Testis (tissue), 5 donors: ENCODE measurements at places on chromosomes 4 and X. TPM values are rescaled to one million over a fixed set of nuclear protein-coding genes. Genes with fewer than 3 reads are reported as not detected.

Gene ADRA2C
- polyA plus RNA-seq = 7.2 TPM

Gene SASH3
- 4.8 TPM for polyA plus RNA-seq

Gene APELA
- polyA plus RNA-seq = not detected

Gene REELD1
- 0.38 TPM for polyA plus RNA-seq

Gene TKTL2
- 211 TPM for polyA plus RNA-seq

Gene EDA2R
- 2.0 TPM for polyA plus RNA-seq

Gene TSPAN5
- 27.8 TPM for polyA plus RNA-seq

Gene FAM53A
- polyA plus RNA-seq = 24.2 TPM

Gene SYTL4
- polyA plus RNA-seq = 26.3 TPM

Gene AP1AR
- polyA plus RNA-seq = 22.6 TPM

Gene ARMCX4
- polyA plus RNA-seq = 4.5 TPM

Gene SMAD1
- 30.1 TPM for polyA plus RNA-seq

Gene DRP2
- 0.82 TPM for polyA plus RNA-seq

Gene NLRP2B
- polyA plus RNA-seq = not detected

Gene TMPRSS11A
- 0.70 TPM for polyA plus RNA-seq

Gene PPBP
- not detected for polyA plus RNA-seq

Gene USP9X
- 50.8 TPM for polyA plus RNA-seq

Gene SLC6A14
- not detected for polyA plus RNA-seq

Gene TMEM35A
- 5.5 TPM for polyA plus RNA-seq

Gene CXCL10
- 5.9 TPM for polyA plus RNA-seq

Gene SPANXN4
- 9.7 TPM for polyA plus RNA-seq

Gene XPNPEP2
- polyA plus RNA-seq = 1.4 TPM

Gene ZNF157
- polyA plus RNA-seq = 0.51 TPM

Gene DCX
- 0.44 TPM for polyA plus RNA-seq

Gene SMIM31
- polyA plus RNA-seq = not detected

Gene CXCL3
- polyA plus RNA-seq = 1.1 TPM

Gene SCD5
- polyA plus RNA-seq = 76.4 TPM

Gene LNX1
- 8.3 TPM for polyA plus RNA-seq

Gene CSAG1
- 3.3 TPM for polyA plus RNA-seq

Gene RNF113A
- polyA plus RNA-seq = 7.8 TPM

Gene WDR17
- polyA plus RNA-seq = 4.8 TPM

Gene ZGRF1
- 6.4 TPM for polyA plus RNA-seq

Gene TCEAL2
- 37.2 TPM for polyA plus RNA-seq

Gene F8A3
- 6.1 TPM for polyA plus RNA-seq

Gene FRAS1
- polyA plus RNA-seq = 2.2 TPM

Gene TMEM271
- 0.37 TPM for polyA plus RNA-seq

Gene ATP5ME
- polyA plus RNA-seq = 299 TPM

Gene PABPC5
- 2.3 TPM for polyA plus RNA-seq

Gene XIAP
- 16.5 TPM for polyA plus RNA-seq

Gene PRDM5
- polyA plus RNA-seq = 8.2 TPM

Gene COX7B
- 142 TPM for polyA plus RNA-seq

Gene SMPX
- polyA plus RNA-seq = 4.2 TPM

Gene SEL1L3
- 15.6 TPM for polyA plus RNA-seq

Gene FGF5
- polyA plus RNA-seq = not detected

Gene HPGDS
- 1.7 TPM for polyA plus RNA-seq

Gene BRCC3
- polyA plus RNA-seq = 1.4 TPM

Gene RAB41
- 5.1 TPM for polyA plus RNA-seq

Gene ACOX3
- 8.6 TPM for polyA plus RNA-seq

Gene SGMS2
- polyA plus RNA-seq = 24.2 TPM

Gene FRMPD4
- 1.1 TPM for polyA plus RNA-seq

Gene SCML2
- polyA plus RNA-seq = 19.1 TPM

Gene TRIML1
- polyA plus RNA-seq = 23.9 TPM

Gene CD99L2
- 36.5 TPM for polyA plus RNA-seq

Gene MTTP
- polyA plus RNA-seq = 26.0 TPM

Gene PSAPL1
- 11.0 TPM for polyA plus RNA-seq
